ENCODE measurements at places on chromosomes 16 and 17.
A peak's percentile ranks its signal among the peaks of the same experiment; 100 is the strongest.

DNA sequence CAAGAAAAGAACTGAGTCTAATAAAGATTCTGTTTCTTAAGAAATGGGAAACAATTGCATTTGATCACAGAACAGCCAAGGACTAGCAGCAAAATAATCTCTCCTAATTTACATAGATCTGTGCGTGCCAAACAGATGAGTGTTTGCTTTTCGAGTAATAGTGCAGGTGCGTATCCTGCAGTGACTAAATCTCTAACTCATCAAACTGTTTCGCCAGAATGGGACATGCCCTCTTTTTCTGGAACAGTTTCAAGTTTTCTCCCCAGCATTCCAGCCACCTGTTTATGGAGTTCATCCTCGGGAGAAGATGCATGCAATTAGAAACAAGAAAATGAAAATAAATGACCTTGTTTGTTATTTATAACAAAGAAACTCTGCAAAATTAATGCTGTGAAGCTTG is 5.7 kb upstream of the TOX3 start:
- DNase-seq = peak; percentile 30

DNA sequence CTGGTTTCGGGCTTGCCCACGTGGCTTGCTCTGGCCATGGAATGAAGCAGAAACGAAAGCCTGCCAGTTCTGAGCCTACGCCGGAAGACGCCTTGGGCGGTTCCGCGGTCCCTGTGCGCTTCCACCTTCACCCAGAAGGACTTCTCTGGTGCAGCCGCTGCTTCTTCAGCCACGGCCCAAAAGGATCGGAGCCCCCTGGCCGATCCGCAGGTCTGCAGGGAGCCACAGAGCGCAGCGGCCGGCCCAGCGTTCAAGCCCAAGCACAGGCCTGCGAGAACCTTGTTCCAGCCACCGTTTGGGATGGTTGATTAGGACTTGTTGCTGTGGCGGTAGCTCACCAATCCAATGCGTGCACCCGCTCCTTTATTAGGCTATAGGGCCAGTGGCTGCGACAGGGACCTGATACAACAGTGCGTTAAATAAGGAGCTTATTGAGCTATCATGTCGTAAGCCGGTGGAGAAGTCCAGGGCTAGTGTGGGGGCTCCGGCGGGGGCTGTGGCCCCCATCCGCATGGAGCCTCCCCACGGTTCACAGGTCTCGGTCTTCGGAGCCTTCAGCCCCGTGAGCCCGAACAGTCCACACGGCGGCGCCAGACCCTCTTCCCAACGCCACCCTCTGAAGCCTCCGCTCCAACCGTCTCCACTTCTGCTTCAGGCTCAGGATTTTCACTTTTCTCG is 10.2 kb upstream of the MPP2 start:
- no peak for DNase-seq

DNA sequence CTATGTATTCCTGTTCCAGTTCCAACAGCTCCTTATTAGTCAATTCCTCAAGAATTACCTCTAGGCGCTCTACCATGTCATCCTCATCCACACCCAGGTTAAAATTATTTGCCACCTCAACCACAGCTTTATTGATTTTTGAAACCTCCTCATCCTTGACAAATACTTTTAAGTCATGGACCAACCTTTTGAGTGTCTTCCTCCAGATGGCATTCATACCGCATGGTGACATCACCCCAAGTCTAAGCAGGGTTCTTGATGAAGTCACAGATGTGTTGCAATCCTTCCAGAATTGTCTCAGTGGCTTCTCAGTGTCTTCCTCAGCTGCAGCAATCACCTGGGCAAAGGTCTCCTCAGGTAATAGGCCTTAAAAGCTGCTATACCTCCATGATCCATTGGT is 40.1 kb downstream of the BCL7C start:
- no peak for DNase-seq

DNA sequence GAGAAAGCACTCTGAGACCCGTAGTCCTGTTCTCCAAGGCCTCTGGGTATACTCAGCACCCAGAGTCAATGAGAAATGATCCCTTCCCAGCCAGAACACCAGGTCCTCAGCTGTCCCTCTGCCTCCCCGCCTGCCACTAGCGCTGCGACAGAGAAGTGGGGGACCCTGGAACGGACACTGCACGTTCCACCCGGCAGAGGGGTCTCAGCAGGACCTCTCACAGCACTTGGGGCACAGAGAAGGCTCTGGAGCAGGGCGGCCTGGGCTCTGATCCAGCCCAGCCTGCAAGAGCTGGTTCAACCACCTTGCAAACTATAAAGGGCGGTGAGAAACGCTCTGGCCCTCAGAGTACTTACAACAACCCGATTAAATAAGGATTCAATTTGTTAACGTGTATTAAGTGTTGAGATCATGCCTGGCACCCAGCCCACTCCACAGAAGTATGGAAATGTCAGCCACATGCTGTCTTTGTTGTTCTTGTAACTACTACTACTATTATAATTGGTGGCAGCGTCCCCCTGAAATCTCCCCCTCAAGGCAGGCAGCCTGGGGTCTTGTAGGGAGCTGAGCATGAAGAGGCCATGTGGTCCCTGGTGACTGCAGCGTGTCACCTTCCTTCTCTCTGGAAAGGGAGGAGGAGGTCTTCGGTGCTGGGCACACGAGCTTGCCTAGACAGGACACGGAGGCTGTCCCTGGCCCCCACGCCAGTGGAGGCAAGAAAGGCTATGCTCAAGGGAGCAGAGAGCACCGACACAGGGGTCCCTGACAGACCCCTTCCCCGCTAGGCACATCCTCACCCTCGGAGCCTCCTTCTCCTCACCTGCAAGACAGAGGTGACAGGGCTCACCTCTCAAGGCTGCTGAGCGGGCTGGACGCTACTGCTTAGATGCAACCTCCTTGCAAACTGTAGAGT is 2.4 kb downstream of the OSGIN1 start:
- DNase-seq = no peak

DNA sequence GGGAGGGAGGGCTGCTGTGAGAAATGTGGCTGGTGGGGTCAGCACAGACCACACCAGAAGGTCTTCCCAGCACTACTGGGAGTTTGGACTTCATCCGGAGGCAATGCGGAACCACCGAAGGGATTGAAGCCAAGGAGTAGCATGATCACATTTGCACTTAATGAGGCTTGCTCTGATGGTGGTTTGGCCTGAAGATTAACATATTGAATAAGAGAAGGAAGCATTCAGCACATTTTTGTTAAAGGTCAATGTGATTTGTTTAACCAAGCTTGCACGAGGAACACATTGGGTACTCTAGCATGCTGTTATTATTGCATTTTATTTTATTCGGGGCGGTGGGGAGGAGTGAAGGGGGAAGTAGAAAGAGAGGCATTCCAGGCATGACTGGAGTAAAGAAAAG is 378.6 kb downstream of the UTP18 start:
- no peak for DNase-seq

DNA sequence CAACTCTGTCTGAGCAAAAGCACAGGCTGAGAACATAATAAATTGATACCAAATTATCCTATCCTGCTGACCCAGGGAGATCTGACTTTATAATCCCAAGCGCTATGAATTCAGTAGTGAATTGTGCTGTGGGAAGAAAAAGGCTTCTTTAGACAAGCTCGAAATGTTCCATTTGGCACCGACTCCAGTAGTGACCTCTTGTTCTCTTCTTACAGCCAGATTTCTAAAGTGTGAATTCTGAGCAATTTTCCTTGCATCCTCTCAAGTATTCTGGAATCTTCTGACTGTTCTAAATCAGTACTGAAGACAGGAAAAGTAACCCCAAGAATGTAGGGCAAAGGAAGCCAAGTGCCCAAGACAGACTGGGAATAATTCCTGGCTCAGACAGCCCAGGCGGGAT is 58.2 kb downstream of the CDYL2 start:
- no peak for DNase-seq

DNA sequence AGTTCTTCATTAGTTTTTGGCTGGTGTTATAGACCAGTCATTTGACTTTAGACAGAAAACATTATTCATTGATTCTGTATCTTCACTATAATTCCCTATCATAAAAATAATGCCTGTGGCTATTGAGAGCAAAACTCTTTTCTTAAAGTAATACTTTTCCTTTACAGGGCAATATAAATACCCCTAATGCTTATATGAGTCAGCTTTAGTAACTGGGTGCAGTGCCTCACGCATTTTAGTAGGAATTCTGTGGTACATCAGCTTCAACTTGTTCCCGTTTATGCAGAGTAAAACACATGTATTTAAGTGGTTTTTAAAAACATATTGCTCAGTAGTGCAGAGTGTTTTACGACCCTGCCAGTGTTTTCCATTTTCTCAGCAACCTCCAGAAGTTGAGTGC is 68.1 kb downstream of the SEC14L1 start:
- no peak for DNase-seq

GRCh38 chr17:17545031-17545820 is 46.3 kb downstream of the PEMT start:
- DNase-seq = no peak

DNA sequence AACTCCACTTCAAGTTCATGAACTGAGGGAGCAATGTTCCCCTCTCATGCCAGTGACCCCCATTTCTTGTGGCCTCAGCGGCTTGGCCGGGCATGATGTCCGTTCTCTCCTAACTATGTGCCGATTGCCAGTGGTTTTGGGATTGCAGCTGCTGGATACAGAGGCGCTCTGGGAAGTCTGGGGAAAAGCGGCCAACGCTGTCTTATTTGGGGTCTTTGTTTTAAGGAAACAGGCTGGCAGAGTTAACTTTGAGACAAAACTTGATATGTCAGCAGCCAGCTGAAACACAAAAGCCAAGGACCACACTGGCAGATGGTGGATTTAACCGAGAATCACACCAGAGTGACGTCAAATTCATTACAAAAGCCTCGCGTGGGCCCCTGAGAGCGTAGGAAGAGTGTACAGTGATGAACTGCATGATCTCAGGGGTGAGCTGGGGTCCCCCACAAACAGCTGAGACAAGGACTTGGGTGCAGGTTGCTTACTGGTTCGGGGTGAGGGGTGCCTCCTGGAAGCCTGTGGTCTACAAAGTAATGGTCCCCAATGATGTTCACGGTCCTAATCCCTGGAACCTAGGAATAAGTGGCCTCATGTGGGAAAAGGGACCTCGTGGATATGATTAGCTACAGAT is 180.4 kb downstream of the IRF8 start:
- no peak for DNase-seq

- no peak for DNase-seq
Measured at GRCh38 chr17:79836510-79836971, 2.7 kb downstream of the CBX4 start.

GRCh38 chr17:75637143-75637538 is 3.9 kb downstream of the SMIM5 start:
- no peak for DNase-seq

DNA sequence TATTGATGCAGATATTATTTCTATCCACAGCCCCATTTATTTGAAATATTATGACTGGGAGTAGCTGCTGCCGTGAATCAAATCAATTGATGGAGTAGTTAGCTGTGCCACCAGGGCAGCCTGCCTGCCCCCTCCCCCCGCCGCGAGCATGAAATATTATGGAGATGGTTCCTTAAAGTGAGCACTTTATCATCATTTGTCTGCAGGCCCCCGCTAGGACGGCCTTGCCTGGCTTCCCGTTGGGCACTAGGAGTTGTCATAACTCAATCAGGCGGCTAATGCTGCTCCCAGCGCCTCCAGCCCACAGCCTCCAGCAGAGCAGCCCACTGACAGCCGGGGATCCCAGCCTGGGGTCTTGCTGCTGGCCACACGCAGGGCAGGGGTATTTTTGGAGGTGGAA is 173.9 kb downstream of the SALL1 start:
- DNase-seq = no peak

GRCh38 chr16:57709663-57710062 is 15.1 kb downstream of the DRC7 start:
- no peak for DNase-seq

DNA sequence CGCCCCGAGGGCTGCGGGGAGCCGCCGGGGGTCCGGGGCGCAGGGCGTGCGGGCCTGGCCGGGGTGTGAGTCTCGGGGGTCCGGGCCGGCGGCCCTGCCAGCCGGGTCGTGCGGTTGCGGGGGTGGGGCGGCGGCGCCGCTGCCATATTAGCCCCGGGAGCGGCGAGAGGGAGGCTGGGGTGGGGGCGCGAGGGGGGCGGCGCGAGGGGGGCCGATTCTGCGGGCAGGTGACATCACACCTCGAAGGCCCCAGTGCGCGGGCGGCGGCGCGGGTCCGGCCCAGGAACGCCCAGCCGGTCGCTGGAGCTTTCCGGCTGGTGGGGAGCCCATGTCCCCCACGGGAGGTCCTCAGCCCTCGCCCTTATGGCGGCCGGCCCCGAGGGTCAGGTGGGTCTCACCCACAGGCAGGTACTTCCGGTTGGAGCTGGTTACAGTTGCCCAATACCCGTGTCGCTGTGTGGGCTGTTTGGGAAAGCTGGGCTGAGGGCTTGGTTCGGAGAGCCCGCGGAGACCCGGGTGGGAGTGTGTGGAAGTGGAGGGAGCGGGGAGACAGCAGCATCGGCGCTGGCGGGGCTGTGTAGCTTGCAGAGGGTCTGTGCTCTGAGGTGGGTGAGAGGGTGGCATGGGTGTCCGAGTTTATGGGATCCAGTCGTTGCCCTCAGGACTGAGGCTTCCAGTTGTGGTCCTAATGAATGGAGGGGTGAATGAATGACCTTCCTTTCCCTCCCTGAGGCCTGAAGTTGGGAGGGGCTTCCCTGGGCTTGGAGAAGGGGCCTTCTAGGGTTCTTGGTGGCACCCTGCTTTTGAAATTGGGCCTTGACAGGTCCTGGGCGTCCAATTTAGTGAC is 804 bp downstream of the ATP6V0C start:
- no peak for DNase-seq

GRCh38 chr16:50441486-50442157 is 72.8 kb upstream of the BRD7 start:
- no peak for DNase-seq

- no peak for DNase-seq
Measured at GRCh38 chr16:4377573-4378154, 6.0 kb downstream of the VASN start.

DNA sequence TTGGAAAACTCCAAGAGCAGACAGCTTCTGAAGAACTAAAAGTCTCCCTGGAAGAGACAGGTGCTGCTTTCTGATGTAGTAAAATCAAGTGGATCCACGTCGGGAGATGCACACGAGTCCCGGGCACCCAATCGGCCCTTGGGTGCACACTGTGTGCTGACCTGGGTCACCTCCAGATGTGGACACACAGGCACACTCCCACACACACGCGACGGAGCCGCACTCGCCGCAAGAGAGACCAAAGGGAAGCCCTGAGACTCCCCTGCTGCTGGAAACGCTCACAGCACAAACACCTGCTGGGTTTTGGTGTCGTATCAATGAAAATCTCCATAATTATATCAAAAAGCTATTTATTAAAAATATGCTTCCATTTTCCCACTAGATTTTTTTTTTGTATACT is 94.2 kb downstream of the ANKRD11 start:
- DNase-seq = no peak

GRCh38 chr16:57661936-57662906 is 5.9 kb upstream of the ADGRG3 start:
- DNase-seq = no peak

DNA sequence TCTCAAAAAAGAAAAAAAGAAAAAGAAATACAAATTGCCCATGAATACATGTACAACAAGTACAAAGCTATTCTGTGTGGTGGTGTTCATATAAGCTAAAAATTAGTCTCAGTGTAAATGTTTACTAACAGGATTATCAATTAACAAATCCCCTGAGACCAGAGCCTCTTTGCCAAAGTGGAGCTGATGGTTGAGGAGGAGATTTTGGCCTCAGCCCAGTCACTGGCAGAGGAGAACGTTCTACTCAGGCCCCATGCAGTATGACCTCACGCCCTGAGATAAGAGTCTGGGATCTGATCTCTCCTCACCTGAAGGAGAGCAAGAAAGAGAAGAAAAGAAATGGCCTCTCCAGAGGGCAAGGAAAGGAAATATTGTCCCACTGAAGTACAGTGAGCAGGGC is 35.5 kb upstream of the NOL11 start:
- DNase-seq = no peak
